Urinary bladder (tissue), 4 donors: ENCODE measurements at places on chromosomes 13 and 19.
A peak's percentile ranks its signal among the peaks of the same experiment; 100 is the strongest.

DNA sequence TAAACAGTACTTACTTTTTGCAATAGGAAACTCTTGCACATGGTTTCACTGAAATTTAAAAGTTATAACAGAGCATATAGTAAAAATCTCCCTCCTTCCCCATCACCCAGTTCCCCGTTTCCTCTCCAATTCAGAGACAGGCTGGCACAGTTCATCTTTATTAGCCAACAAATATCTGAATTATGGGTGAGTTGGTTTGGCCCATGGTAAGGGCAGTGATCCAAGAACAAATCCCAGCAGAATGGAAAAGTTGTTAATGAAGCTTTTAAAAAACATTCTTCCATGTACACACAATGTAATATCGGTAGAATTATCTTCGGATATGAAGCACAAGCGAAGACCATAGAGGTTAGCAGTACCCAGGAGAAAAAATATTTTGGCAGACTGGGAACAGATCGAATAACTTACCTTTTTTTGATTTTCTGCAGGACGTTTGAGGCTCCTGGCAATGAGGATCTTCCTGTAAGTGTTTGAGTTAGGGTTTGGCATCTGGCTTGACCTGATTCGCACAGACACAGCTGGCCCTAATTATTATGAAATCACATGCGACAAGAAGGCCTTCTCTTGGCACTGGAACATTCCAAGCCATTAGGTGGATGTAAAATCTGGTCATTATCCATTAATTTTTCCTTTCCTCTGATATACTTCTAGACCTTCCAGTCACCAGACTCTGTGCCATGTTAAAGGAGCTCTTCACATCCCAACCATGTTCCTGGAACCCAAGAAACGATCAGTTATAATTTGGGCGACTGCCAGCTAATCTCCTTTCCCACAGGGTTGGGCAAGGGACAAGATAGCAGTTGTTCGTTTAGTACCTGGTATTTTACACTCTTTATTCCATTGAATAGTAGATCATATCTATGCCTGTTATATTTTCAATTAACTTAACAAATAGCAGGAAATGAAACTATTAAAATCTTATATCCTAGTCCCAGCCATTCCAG lies 139.4 kb upstream of the TSC22D1 start:
- no peak for DNase-seq

- DNase-seq, result no peak
Observed at GRCh38 chr19:46574533-46574932, 26.6 kb upstream of the CALM3 start.

DNA sequence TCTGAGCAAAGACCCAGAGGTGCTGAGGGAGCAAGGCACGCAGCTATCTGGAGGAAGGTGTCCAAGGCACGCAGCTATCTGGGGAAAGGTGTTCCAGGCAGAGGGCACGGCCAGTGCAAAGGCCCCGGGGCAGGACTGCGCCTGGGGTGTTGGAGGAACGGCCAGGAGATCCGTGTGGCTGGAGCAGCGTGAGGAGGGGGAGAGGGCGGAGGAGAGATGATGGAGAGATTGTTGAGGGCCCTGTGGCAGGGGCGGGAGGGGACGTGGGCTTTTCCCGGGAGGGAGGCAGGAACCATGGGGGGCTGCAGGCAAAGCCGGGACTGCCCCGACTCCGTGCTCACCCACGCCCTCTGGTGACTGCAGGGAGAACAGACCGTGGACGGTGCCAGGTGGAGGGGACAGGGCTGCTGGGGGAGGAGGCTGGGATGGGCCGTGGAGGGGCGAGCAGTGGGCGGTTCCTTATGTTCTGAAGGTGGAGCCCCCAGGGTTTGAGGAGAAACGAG lies 13.3 kb upstream of the MISP start:
- DNase-seq, result no peak

- no peak for DNase-seq
Observed at GRCh38 chr19:19179548-19180441, 9.7 kb upstream of the MEF2B start.

DNA sequence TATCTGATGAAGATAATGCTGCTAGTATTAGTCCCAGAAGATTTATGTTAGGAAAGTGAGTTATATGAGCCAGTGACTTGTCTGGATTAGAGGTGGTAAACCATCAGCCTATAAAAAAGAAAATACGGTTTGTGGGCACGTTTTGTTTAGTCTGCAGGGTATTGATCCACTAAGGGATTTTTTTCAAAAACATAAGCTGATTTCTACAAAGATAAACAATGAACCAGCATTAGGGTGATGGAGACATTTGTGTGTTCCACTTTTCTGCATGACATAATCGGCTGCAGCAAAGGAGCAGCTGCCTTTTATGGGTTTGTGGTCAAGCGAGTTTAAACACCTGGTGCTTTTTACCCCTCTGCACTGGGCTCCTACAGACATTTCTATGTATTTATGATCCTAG lies 836.4 kb upstream of the GPC6 start:
- no peak for DNase-seq

DNA sequence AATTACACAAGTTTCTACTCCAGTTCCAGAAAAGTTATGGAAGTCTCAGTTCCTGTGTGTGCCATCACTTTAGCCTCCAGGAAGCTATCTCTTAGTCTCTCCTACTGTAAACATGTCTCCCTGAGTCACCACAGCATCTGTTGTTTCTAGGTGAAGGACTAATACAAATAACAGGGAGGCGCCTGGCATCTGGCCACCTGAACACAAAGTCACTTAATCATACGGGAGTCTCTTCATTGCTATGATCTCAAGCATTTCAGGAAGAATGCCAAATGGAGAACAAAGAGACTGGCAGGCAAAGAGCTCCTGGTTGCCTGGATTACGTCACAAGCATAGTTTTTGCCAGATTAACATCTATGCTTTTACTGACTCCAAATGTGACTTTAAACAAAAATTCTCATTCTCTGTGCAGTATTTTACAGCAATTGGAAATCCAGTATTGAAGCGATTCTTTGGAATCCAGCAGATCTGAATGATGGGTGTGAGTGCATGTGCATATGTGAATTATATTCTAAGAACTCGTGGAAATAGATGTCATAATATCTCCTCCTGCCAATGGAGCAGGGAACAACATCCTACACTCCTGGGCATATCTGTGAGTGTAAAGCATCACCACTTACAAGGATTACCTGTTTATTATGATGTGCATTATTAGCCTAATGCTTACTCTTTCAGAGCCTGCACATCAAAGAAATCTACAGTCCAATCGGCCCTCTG lies 572.8 kb downstream of the PCDH9 start:
- DNase-seq, result peak; percentile 47

DNA sequence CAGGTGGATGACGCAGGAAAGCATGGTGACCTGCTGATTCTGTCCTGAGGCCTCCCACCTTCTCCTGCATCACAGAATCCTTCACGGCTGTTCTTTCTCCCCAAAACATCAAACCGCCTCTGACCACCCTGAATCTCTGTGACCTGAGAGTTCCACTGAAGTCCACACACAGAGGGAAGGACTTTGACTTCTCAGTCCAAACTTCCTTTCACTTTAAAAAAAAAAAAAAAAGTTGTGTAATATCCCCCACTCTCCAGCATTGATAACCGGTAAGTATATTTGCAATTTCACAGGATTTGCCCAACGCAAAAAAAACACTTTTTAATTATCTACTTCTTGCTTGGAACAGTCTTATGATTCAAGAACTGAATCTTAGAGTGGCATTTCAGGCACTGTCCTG lies 259.5 kb upstream of the IRS2 start:
- no peak for DNase-seq

DNA sequence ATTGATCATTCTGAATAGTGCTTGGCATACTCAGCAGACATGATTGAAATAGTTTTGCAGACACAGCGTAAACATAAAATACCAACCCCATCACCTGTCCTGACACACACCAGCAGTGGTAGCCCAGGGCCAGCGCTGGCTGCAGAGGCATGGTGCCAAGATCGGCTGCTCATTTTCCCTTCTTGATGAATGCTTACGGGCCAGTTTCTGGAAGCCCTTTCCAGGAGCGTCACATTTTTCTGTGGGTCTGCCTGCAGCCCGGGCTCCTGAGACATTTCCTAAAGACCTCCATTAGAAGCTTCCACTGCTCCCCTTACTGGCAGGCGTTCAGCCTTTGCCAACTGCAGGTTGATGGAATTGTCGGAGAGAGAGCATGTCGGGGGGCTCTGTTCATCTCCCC lies 48.6 kb downstream of the CHST8 start:
- no peak for DNase-seq

DNA sequence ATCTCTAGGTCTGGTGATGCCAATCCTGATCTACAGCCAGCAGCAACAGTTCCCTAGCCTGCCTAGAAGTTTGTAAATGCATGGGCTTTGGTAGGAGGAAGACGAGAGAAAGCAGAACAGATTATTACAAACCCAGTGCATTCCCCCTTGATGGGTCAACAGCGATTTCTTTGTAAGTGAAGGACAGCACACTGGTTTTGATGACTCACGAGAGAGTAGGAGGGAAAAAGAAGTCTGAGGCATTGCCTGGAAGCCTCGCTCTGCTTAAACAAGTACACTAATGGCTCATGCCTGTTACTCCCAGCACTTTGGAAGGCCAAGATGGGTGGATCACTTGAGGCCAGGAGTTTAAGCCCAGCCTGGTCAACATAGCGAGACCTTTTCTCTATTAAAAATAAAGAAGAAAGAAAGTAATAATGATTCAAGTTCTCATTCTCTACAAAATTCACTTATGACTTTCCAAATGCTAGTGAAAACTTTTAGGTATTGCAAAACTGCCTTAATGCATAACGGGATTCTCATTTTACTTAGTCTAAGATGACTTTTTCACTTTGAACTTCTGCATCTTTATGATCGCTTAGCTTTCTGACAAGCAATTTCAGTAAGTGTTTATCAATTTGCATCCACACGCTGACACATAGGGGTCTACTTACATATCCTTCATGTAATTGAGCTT lies 47.7 kb upstream of the USPL1 start:
- no peak for DNase-seq
